T-helper 1 cell treated with Interleukin-12 subunit alpha and Interleukin-12 subunit beta and Interleukin-4 antibody, amounts not matched to agents 30 ng/mL and 1 ng/mL, for 36 hours (primary cell): ENCODE measurements at places on chromosomes 4 and X. TPM values are rescaled to one million over a fixed set of nuclear protein-coding genes. Genes with fewer than 3 reads are reported as not detected.

PPP4R3C gene
- total RNA-seq, result not detected in 2 replicates

ARHGAP4 gene
- 281 and 285 TPM in 2 replicates for total RNA-seq

MAGEA2B gene
- total RNA-seq, result not detected in 2 replicates

CT47B1 gene
- total RNA-seq, result not detected in 2 replicates

FOXO4 gene
- 11.0 and 11.3 TPM in 2 replicates for total RNA-seq

SHISA3 gene
- 0.10 and 0.17 TPM in 2 replicates for total RNA-seq

GAGE12H gene
- total RNA-seq, result not detected in 2 replicates

CCDC160 gene
- 0.15 and 0.17 TPM in 2 replicates for total RNA-seq

AWAT2 gene
- not detected in 2 replicates for total RNA-seq

LRIT3 gene
- 0.15 and 0.32 TPM in 2 replicates for total RNA-seq

CLDN22 gene
- total RNA-seq, result not detected in 2 replicates

LPAR4 gene
- total RNA-seq, result not detected in 2 replicates

COX7B2 gene
- not detected in 2 replicates for total RNA-seq

KCNE5 gene
- 0.37 and 0.42 TPM in 2 replicates for total RNA-seq

PI4K2B gene
- total RNA-seq, result 27.2 and 29.7 TPM in 2 replicates

NPFFR2 gene
- total RNA-seq, result not detected in 2 replicates

TEX11 gene
- total RNA-seq, result not detected in 2 replicates

EDA2R gene
- total RNA-seq, result 5.8 and 6.6 TPM in 2 replicates

ATOH1 gene
- total RNA-seq, result not detected in 2 replicates

XIAP gene
- 46.1 and 49.4 TPM in 2 replicates for total RNA-seq

GAGE12E gene
- not detected in 2 replicates for total RNA-seq

RRH gene
- total RNA-seq, result 0.15 TPM in 1 of 2 replicates, not detected in the other

CCKAR gene
- total RNA-seq, result not detected in 2 replicates

SPATA18 gene
- total RNA-seq, result 0.42 and 0.56 TPM in 2 replicates

DRD5 gene
- not detected in 2 replicates for total RNA-seq
